Activated CD8-positive, alpha-beta memory T cell treated with anti-CD3 and anti-CD28 coated beads for 1 hour (primary cell): ENCODE measurements at places on chromosomes 16 and 17.

GRCh38 chr17:65684631-65685030 is 123.2 kb upstream of the AXIN2 start:
- no peak for DNase-seq

- DNase-seq, result no peak
Measured at GRCh38 chr16:68475071-68475470, 26.8 kb upstream of the SMPD3 start.

DNA sequence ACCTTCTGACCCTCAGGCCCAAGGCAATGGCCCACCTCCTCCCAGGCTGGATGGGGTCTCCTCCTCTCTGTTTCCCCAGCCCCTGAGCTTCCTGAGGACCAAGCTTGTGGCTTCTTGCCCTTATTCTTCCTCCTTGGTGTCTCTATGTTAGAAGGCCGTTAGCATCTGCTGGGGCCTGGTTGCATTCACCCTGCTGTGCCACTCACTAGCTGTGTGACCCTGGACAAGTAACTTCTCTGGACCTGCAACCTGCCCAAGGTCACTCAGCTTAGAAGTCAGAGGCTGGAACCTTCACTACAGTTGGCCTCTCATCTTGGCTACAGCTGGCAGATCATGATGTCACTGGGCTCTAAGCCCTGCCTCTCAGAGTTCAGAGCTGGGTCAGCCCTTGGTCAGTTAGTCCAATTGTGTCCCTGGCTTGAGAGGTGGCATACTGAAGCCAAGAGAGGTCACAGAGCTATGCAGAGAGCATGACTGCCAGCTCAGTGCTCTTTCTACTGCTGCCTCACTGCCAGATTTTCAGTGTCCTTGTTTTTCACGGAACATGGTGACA is 3.0 kb downstream of the MT2A start:
- DNase-seq, result no peak

- peak; percentile 38 for DNase-seq
Measured at GRCh38 chr17:41666237-41666641, 22.4 kb upstream of the EIF1 start.
